ENCODE measurements at places on chromosomes 6 and 20. TPM values are rescaled to one million over a fixed set of nuclear protein-coding genes. Genes with fewer than 3 reads are reported as not detected.
A peak's percentile ranks its signal among the peaks of the same experiment; 100 is the strongest.

GRCh38 chr6:167839755-167840154 lies 13.0 kb downstream of the AFDN start:
- no peak for DNase-seq

GRCh38 chr6:170232186-170233002 lies 58.5 kb downstream of the DLL1 start:
- DNase-seq, result peak; percentile 49

Gene C6orf141
- 0.77 TPM for total RNA-seq

GRCh38 chr6:46452312-46452917 lies 38.8 kb downstream of the RCAN2 start:
- no peak for DNase-seq

GRCh38 chr6:7953753-7954152 lies 43.2 kb upstream of the TXNDC5 start:
- DNase-seq, result no peak

DNA sequence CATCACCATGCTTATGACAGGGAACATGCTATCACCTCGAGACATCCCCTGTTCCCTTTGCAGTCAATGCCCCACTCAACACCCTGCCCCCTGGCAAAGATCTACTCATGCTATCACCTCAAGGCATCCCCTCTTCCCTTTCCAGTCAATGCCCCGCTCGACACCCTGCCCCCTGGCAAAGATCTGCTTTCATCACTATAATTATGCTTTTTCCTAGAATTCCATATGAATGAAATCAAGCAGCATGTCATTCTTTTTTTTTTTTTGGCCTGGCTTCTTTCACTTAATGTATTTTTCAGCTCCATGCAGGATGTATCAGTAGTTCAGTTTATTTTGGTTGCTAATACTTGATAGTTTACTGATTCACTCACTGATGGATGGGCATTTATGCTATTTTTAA lies 554.9 kb downstream of the CDH26 start:
- DNase-seq, result peak; percentile 8

Gene TMEM217
- total RNA-seq, result 4.0 TPM

Measured in fibroblast of lung (primary cell).